Suppressor macrophage treated with lipopolysaccharide for 4 hours (primary cell): ENCODE measurements at places on chromosomes 13 and 19.

DNA sequence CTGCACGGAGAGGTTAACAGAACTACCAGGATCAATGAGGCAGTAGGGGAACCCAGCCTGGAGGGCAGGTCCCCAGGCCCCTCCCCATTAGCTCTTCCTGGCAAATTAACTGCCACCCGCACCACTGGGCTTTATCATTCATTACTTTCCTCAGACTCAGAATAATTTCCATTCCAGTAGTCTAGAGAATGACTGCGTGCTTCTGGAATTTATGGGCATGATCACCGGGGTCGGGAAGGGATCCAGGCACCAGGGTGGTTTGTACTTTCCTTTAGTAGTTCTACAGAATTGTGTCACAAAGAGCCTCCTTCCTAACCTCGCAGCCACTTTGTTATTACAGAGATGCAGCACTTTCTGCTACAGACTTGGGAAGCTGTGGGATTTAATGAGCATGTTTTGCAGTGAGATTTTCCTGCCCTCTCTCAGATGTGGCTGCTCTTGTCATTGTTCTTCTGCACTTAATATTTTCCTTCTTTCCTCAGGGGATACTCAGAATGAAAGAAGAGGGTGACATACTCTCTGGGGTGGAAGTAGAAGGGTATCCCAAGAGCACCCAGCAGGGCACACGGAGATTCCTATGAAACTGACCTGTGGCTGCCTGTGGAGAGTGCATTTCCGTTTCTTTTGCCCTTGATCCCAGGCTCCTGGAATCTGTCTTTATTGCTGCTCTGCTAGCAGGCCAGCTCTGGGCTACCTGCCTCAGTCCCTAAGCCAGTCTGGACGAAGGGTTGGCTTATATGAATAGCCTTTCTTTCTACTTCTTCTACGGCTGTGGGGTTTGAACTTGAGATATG lies 285.0 kb upstream of the SLC10A2 start:
- DNase-seq: no peak

- no peak for DNase-seq
These were observed 454.9 kb upstream of the HTR2A start for GRCh38 chr13:47351798-47352197.

- DNase-seq: peak; percentile 27
These were observed 4.4 kb upstream of the INTS6 start for GRCh38 chr13:51457086-51457815.

- DNase-seq: no peak
These were observed 174.6 kb downstream of the NDFIP2 start for GRCh38 chr13:79655509-79655908.

GRCh38 chr19:51830274-51830673 lies 35.3 kb downstream of the FPR3 start:
- DNase-seq: peak; percentile 89

GRCh38 chr13:49303533-49304252 lies 56.0 kb downstream of the CDADC1 start:
- no peak for DNase-seq

DNA sequence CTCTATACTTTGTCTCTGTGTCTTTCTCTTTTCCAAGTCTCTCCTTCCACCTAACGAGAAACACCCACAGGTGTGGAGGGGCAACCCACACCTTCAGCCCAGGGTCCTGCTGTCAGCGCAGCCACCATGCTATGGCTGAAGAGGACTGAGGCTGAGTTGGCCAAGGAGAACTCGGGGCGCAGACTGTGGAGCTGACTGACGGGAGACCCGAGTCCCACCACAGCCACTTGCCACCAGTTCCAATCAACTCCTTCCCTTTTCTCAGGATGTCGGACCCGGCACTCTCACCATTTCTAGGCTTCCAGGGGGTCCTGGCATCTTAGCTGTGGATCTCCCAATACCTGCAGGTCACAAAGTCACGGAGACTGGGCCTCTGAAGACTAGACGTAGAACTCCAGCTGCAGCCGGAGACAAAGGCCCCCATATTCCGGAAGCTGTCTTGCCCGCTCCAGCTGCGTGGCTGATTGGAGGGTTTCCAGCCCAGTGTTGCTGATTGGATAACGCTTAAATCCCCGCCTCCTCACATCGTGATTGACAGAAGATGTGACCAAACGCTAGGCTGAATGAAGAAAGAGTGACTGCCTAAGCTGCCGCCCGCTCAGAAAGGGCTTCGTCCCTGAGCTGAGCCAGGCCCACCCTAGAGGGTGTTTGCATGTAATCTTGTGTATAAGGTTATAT lies 63.6 kb downstream of the ZNF429 start:
- peak; percentile 87 for DNase-seq

DNA sequence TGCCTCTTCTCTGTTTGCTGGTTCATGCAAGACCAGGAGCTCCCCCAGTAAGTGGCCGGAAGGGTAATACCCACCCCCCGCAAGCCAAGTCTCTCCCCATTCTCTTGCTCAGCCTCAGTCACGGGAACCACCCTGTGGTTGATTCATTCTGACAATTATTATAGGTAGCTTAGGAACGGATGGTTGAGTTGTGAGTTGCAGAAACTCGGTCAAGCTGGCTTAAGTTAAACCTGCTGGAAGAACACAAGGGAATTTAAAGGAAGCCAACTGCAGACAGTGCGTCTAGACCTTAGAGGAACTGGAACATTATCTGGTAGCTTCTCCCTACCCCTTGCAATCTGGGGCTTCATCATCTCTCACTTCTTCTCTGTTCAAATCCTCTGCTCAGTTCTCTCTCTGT lies 8.9 kb downstream of the FPR1 start:
- peak; percentile 29 for DNase-seq

DNA sequence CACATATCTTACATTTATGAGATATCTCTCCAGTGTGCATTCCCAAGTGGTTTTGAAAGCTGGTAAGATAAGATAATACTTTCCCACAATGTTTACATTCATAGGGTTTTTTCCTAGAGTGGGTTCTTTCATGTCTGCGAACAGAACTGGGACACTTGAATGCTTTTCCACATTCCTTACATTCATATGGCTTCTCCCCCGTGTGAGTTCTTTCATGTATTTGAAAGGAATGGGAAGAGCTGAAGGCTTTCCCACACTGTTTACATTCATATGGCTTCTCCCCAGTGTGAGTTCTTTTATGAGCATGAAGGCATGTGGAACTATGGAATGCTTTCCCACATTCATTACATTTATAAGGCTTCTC lies 19.7 kb downstream of the ZNF433 start:
- DNase-seq: no peak

GRCh38 chr19:48635263-48635965 lies 1.8 kb downstream of the DBP start:
- peak; percentile 75 for DNase-seq

- DNase-seq: no peak
These were observed 6.3 kb downstream of the KCTD12 start for GRCh38 chr13:76879883-76880270.

DNA sequence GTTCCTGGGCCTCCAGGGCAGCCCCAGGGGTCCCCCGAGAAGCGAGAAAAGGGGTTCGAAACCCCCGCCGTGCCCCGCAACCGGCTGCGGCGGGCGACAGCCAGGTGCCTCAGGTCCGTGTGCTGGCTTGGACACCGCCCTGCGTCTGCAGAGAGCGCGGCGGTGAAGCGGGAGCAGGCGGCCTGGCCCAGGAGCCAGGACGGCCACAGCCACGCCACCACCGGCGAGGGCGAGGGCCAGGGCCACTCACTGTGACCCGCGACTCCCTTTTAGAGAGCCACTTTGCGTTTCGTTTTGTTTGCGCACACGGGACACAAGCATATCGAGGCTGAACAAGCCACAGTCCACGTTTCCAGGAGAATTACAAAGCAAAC lies 110.4 kb downstream of the CRYL1 start:
- DNase-seq: no peak

GRCh38 chr13:94143624-94144350 lies 335.7 kb downstream of the DCT start:
- DNase-seq: no peak

DNA sequence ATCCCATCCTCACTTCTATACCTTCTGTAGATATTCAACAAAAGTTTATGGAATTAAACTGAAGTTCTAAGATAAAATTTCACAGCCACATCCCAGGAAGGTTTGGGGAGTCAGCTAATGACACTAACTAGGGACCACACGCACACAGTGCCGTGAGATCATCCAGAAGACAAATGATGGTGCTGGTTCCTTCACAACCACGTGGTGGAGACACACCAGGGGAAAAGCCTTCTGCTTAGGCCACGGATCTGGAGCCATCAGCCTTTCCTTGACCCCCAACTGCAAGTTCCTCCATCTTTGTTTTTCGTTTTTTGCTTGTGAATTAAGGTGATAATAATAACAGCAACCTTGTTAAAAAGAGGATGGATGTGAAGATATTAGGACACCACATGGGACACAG lies 241.6 kb upstream of the MAB21L1 start:
- DNase-seq: no peak

DNA sequence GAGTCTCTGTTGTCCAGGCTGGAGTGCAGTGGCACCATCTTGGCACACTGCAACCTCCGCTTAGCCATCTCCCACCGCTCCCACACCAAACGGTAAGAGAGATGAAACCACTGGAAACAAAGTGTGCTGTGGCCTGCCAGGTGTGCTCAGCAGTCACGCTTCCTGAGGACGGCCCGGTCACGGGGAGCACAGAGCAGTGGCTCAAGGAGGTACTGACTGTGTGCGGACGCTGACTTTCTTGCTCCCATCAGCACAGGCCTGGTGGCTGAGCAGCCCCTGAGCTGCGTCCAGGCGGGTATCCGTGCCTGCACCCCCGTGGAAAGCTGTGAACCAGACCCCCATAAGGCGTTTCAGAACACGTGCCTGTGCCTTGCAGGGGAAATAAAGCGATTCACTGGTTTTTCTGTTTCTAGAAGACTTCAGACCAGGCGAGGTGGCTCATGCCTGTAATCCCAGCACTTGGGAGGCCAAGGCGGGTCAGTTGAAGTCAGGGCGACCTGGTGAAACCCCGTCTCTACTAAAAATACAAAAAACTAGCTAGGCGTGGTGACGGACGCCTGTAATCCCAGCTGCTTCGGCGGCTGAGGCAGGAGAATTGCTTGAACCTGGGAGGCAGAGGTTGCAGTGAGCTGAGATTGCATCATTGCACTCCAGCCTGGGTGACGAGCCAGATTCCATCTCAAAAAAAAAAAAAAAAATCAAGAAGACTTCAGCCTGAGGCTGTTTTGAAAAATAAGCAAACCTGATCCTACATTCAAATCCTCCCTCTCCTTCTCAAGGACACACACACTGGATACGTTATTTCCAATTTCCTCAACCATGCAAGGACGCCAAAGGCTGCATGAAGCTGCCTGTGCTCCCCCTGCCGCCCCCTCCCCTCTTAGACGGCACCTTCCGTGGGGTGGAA lies 25.5 kb downstream of the ADPRHL1 start:
- DNase-seq: no peak

- no peak for DNase-seq
These were observed 62.0 kb upstream of the C1QTNF9B start for GRCh38 chr13:23959231-23959862.

DNA sequence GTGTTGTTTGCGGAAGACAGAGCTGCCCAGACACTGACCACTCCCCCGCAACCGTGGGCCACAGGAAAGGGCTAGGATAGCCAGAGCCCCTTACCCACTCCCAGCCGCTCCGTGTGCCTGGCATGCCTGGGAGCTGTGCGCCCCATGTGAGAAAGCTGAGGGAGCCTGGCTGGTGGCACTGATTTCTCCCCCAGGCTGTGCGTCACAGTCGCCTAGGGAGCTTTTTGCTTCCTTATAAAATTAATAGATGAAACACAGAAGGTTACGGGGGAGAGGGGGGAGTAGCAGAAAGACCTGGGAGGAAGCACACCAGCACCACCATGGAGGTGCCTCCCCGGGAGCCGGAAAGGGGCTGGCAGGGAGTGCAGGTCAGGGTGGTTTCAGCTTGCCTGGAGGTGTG lies 24.7 kb downstream of the DPF1 start:
- no peak for DNase-seq

GRCh38 chr19:41235480-41235879 lies 16.5 kb downstream of the AXL start:
- DNase-seq: no peak

DNA sequence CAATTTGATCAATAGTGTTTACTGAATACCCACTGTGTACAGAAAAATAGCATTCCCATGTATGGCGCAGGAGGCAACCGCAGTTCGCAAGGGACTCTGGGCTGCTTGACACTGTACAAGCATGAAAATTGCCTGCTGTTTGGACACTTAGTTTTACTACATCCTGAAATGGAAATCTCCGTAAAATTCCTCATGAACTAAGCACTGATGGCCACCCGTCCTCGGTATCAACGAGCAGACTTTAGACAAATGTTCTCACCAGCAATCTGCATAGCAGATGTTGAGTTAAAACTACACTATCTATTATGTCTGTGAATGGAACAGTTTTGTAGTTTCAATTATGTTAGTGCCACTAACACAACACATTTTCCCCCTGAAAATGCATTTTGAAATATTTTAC lies 294.7 kb downstream of the DCLK1 start:
- DNase-seq: no peak

DNA sequence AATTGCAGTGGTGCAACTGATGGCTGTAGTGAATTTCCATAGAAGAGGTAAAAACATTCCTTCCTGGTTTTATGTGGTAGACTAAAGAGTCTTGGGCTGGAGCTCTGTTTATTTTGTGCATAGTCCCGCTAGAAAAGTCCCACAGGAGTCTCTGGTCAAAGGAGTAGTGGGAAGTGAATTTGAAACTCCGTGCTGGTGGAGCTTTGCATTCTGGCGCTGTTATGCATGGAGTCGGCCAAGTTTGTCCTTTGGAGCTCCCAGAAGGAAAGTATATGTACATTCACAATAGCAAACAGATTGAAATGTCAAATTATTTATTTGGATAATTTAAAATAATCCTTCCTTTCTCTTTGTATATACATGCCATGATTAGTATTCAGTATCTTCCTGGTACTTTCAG lies 296.5 kb downstream of the LMO7 start:
- DNase-seq: no peak

DNA sequence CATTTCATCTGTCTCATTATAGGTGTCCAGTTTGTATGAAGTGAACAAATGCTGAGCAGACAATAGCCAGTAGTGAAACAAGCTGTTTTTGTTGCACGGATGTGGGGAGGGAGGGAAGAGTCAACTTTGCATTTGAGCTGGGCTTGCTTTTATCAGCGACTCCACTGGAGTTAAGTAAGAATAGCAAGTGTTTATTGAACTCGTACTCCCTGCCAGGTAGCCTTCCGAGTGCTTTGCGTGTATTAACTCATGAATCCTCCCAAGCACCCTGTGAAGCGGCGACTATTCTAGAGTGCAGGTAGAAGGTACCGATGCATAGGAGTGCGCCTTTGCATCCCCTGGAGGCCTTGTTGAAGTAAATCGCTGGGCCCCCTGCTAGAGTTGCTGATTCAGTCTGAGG lies 4.7 kb upstream of the ZNF444 start:
- DNase-seq: no peak

- peak; percentile 65 for DNase-seq
These were observed 25.0 kb downstream of the ERCC5 start for GRCh38 chr13:102870677-102871415.

DNA sequence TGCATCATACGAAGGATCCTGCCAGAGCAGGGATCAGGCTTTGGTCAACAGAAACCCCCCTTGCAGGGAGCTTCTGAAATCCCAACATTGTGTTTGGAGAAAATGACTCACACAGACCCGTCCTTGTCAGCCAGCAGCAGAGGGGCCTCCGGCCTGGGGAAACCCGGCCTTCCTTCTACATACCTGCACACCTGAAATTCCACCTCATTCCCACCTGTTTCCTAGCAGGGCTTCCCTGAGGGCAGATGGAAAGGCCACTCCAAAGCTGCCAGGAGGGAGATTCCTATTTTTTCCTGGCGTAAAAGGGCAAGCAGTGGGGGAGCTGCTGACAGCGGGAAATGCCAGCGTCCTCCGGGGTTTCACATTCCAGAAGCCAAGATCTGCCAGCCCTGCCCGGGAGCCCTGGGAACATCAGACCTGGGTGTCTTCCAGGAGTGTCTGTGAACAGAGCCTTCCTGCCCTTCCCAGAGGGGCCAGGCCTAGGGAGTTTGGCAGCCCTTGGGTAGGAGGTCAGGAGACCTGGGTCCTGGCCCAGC lies 3.0 kb upstream of the IGFL1 start:
- no peak for DNase-seq
